ENCODE measurements at places on chromosomes 5 and 9.

DNA sequence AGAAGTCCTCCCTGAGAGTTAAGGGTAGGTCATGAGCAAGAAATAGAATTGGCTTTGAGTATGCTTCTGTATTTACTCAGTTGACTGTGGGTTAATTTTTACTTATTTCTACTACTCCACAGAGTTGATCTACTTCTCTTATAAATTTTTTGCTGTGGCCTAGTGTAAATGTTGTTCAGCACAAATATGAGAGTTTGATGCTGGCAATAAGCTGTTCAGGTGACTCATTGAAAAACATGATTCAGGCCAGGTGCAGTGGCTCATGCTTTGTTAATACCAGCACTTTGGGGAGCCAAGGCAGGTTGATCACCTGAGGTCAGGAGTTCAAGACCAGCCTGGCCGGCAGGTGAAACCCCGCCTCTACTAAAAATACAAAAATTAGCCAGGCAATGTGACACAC lies 4.5 kb upstream of the CDK7 start:
- DNase-seq = no peak

DNA sequence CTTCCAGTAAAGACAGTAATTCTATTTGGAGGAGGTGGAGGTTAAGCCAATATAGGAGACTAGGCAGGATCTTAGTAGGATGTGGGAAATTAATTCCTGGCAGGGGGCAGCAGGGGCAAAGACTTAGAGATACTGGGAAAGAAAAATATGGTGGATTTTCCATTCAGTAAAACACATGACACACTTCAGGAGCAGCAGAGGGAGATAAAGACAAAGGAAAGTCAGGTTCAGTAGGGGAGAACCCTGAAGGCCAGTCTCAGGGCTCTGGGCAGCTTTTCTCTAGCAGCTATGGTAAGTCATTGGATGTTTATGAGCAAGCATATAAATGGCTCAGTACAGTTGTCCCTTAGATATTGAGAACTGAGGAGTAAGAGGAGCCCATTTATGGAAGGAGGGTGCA lies 105.5 kb downstream of the PJA2 start:
- no peak for DNase-seq

DNA sequence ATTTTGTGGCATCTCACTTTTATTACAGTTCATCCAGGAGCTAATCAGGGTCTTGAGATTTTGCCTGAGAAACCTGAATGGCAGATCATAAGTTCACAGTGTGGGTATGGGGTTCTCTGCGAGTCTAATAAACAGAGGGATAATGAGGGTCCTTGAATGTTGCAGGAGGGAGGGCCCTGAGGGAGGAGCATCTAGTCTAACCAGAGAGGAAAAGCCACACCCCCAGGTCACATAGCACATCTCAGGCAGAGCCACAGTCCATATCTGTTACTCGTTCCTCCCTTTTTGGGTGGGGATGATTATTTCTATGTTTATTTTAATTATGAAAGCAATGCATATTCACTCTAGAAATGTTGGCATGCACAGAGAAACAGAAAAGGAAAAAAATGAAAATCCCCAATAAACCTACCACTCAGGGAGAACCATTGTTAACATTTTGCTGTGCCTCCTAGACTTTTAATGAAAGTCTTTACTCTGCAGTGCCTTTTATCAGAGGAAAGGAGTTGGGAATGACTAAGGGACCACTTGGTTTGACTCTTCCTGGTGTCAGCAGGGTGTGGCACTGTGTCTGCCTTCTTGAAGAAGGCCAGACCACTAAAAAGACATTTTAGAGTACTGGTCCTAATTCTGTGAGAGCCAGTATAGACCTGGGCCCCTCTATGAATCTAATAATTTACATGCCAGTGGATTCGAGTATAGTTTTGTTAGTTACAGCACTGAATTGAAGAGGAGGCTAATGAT lies 2.8 kb downstream of the GALNT12 start:
- DNase-seq = no peak

GRCh38 chr5:113123618-113124017 lies 147.0 kb downstream of the DCP2 start:
- DNase-seq = no peak

GRCh38 chr9:72597181-72597517 lies 75.7 kb downstream of the TMC1 start:
- no peak for DNase-seq

- DNase-seq = no peak
Observed at GRCh38 chr5:89156226-89156625, 273.2 kb upstream of the MEF2C start.

GRCh38 chr5:151880324-151880723 lies 44.3 kb downstream of the GLRA1 start:
- DNase-seq = no peak

DNA sequence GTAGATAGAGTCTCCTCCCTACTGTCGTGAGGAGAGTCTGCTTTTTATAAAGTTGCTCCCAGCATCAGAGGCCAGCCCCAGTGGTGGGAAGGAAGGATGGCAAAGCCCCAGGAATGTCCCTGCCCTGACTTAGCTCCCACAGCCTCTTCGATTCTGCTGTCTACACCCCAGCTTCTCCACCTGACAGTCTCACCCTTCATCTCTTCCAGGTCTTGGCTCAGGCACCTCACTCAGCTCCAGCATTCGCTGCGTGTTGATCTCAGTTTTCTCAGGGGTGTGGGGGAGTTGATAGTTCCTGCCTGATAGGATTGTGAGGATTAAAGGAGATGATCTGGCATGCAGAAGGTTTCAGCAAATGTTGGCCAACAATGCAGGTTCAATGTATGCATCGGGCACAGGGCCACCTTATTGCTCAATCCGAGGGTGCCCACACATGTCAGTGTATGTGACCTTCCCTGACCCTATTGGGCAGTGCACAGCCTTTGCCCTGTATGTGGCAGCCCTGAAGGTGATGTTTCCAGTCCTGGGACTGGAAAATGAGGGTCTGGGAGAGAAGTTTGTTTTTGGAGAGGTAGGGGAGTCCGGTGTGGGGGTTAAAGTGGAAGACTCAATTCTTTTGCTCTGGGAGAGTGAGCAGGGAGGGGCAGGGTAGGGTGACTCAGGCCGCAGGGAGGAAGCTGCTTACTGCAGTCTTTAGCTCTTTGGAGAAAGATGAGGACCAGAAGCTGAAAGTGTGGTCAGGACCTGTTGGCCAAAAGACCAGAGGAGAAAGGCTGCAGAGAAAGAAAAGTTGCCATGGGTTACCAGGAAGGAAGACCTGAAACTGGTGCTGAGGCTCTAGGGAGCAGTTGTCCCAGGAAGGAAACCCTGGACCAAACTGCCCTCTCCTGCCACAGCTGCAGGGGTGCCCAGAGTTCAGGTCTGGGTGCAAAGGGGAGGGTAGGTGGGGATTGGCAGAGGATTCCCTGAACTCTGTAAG lies 153.2 kb downstream of the MACROH2A1 start:
- no peak for DNase-seq

- DNase-seq = no peak
Observed at GRCh38 chr9:8895106-8895860, 1095.7 kb upstream of the DMAC1 start.

Measured in thoracic aorta (tissue), 2 donors.